NCI-H524 treated with DMSO at 0.1 percent for 48 hours (cell line): ENCODE measurements at places on chromosomes 3 and 15.

DNA sequence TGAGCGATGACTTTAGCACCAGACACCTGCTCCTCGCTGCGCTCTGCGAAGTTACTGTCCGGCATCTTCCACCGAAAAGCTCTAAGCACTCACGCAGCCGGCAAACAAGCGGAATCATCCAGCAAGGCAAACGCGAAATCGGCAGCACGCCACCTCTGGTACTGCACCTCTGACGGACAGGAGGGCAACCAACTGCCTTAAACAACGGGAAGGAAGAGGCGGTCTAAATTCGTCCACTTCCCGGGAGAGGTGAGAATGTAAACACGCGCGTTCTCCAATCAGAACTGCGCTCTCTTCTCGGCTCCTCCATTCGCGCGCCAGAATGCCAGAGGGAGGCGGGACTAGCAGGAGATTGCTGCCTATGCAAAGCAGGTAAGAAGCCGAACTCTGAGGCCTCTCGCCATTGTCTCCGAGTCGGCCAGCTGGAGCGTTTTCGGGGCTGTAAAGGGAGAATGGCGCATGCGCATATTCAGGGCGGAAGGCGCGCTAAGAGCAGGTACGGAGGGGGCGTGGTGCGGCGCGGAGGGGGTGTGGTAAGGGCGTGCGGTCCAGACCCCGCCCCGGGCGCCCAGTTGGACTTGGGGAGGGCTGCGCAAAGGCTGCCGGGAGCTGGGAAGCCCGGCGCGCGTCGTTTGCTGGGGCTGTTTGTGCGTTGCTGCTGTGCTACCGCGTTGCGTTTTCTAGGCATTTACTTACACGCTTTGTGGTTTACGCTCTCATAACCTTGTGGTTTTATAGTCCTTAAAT, at the start of the genes BTD and HACL1:
Gene BTD (plus strand): TSS at position 347 of the 747 bp plus-strand sequence. CDS start 33,695 bp downstream, outside the sequence.
Gene HACL1 (minus strand): TSS at position 171 of the 747 bp plus-strand sequence. CDS start 106 bp downstream, at position 65.
- DNase-seq, result no peak

DNA sequence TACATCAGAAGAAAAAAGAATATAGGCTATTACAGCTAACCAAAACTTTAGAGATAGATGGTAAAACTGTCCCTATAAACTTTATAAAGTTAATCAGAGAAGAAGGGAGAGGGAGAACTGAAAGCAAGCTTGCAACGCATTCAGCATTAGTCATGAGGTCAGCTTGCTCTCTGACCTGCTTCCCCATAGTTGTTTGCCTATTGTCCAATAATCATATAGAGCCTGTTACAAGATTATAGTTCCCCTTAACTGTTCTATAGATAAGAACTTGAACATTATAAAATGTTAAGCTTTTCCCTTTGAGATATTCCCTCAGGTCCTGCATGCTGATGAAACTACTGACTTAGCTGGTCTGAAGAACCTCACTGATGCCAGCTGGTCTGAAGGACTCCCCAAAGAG, 74.5 kb downstream of the CPNE4 start:
- no peak for DNase-seq

GRCh38 chr3:53824795-53825194, 21.4 kb downstream of the CHDH start:
- DNase-seq, result no peak

DNA sequence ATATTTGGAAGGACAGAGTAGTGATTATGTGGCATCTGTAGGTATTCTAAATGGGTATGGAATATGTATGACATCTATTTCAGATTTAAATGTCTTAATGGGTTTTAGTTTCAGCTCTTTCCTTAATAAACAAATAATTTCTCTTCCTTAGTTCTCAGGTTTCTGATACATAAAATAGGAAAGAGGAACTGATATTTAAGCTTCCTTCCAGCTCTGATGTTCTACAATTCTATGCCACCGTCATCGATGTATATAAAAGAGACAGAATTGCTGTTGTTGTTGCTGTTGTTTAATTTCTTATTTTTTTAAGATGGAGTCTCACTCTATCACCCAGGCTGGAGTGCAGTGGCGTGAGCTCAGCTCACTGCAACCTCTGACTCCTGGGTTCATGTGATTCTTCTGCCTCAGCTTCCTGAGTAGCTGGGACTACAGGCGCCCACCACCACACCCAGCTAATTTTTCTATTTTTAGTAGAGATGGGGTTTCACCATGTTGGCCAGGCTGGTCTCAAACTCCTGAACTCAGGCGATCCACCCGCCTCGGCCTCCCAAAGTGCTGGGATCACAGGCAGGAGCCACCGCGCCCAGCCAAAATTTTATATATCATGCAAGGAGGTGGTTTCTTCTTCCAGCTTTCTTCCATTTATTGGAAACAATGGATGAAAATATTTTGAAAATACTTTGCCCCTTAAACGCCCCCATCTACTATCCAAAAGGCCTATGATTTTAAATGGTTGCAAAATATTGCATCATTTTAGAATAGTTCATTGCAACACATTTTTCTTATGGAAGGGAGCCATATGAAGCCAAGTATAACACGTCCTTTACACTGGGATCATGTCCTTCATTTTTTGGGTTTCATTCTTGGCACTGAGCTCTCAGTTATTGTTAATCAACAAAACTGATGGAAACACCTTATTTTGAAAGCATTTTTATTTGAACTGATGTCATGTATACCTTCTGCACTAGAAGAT, 13.9 kb upstream of the C15orf61 start:
- DNase-seq, result no peak

DNA sequence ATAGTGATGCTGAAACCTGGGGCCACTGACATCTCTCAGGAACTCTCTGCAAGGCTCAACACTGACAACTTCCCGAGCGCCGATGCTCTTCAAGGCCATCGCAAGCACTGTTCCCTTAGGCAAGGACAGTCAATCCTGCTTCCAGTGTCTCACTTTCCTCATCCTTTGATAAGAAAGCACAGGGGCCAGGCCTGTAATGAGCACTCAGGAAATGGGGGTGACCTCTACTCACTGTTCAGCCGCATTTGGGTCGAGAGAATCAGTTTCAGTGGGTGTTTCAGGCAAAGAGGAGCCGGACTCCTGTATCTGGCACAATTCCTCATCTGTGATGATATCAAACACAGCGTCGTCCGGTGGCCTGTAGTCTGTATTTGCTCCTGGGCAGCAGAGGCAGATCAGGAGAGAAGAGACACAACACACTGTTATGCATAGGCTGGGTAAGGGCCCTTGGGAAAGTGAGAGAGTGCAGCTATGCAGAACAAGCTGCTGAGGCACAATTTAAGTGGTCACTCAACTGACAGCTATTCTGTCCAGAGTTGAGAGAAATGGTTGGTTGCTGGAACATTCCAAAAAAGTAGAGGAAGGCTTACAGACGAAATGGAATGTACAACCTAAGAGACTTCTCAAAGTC, 11.9 kb downstream of the CXCR6 start:
- no peak for DNase-seq

DNA sequence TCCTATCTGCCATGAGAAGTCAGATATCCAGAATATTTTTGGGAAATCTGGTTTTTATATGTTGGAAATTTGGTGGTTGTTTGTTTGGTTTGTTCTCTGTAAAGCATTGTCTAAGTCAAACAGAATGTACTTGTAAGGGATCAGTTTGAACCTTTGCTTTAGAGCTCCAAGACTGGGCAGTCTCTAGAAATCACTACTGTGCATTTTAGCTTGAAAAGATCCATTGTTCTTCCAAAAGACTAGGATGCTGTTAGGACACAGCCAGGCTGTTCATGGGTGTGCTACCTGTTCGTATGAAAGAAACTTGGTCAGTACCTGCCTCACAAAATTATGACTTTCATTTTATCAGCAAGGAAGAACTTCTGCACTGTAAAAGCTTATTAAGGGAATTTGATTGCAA, 182.6 kb downstream of the WDR72 start:
- no peak for DNase-seq
